ENCODE measurements at places on chromosomes 6 and 20.

GRCh38 chr6:87484491-87484890, 11.7 kb downstream of the SLC35A1 start:
- DNase-seq: no peak

- no peak for DNase-seq
Measured at GRCh38 chr6:43090559-43090956, 14.4 kb downstream of the PTK7 start.

- DNase-seq: no peak
Measured at GRCh38 chr20:5153612-5154542, 27.1 kb downstream of the CDS2 start.

- DNase-seq: no peak
Measured at GRCh38 chr6:154736618-154737259, 3.5 kb downstream of the SCAF8 start.

GRCh38 chr6:150354754-150355571, 13.8 kb upstream of the IYD start:
- no peak for DNase-seq

DNA sequence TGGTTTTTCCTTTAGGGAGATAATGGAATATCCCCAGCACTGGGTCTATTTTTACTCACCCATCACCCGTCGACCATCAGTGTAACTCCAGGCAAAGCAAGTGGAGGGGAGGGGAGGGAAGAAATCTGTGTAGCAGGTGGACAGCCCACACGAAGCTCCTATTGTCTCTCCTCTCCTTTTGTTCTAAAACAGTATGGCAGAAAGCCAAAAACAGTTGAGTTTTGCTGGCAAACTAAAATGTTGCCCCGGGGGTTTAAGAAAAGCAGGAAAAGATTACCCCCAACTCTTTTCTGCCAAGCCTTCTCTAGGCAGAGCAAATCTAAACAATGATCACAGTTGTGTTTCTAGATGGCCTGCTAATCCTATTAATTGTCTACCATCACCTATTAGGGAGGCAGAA, 89.7 kb downstream of the PREP start:
- DNase-seq: no peak

- DNase-seq: no peak
Measured at GRCh38 chr6:136465766-136466303, 84.4 kb downstream of the MAP7 start.

GRCh38 chr6:8064638-8065518, 689 bp upstream of the BLOC1S5 start:
- no peak for DNase-seq

DNA sequence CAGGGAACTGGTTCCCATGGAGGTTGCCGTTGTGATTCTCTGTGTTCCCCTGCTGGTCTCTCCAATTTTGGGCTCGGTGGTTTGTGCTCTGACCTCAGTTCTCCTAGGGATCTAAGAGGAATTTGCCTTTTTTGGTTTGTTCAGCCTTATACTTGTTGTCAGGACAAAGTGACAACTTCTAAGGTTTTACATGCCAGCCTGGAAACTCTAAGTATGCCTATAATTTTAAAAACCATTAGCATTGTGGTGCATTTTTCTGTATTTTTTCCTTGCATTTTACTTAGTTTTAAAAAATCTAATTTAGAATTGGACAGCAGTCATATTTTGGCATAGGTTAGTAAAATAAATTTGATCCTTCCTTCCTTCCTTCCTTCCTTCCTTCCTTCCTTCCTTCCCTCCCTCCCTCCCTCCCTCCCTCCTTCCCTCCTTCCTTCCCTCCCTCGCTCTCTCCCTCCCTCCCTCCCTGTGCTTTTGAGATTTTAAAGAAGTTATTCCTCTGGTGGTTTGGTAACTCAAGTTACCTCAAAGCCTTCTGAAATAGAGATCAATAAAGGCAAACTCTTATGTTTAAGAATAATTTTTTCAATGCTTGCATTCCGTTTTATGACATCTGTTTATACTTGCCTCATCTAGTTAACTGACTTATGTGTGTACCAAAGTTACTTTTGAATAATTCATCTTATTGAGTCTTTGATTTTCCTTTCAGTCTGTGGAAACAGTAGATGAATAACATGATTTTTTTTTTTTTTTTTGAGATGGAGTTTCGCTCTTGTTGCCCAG, 141.3 kb upstream of the RGS17 start:
- no peak for DNase-seq

- no peak for DNase-seq
Measured at GRCh38 chr6:118476551-118476950, 71.5 kb upstream of the PLN start.

DNA sequence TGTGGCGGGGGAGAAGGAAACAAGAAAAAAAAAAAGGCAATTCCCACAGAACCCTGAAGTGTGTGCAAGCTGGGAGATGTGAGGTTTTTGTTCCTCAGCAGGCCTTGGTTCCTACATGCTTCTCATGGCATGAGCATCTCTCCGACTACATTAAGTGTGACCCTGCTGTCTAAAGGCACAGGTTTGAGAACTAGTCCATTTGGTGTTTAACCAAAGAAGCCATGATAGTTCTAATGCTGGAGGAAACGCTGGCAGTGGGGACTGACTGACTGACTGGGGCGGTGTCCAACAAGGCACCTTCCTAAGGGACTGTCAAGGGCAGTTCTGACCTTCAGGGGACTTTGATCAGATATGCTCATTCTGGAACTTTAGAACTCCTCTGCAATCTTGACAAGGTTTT, 3.8 kb downstream of the TXNDC5 start:
- DNase-seq: no peak

- no peak for DNase-seq
Measured at GRCh38 chr20:39042279-39043150, 80.4 kb downstream of the DHX35 start.

- DNase-seq: peak; percentile 38
Measured at GRCh38 chr20:41476013-41476441, 109.4 kb upstream of the EMILIN3 start.

- DNase-seq: no peak
Measured at GRCh38 chr6:166313255-166314070, 5.3 kb upstream of the PRR18 start.

- DNase-seq: no peak
Measured at GRCh38 chr6:87093651-87094050, 1.3 kb downstream of the CGA start.

- DNase-seq: no peak
Measured at GRCh38 chr6:96816301-96816817, 20.9 kb downstream of the GPR63 start.

- DNase-seq: peak; percentile 71
Measured at GRCh38 chr6:143556529-143556928, 45.0 kb upstream of the FUCA2 start.

GRCh38 chr6:80438772-80439171, 332.3 kb downstream of the BCKDHB start:
- DNase-seq: peak; percentile 70

GRCh38 chr6:53894091-53894490, 99.3 kb downstream of the LRRC1 start:
- DNase-seq: no peak

DNA sequence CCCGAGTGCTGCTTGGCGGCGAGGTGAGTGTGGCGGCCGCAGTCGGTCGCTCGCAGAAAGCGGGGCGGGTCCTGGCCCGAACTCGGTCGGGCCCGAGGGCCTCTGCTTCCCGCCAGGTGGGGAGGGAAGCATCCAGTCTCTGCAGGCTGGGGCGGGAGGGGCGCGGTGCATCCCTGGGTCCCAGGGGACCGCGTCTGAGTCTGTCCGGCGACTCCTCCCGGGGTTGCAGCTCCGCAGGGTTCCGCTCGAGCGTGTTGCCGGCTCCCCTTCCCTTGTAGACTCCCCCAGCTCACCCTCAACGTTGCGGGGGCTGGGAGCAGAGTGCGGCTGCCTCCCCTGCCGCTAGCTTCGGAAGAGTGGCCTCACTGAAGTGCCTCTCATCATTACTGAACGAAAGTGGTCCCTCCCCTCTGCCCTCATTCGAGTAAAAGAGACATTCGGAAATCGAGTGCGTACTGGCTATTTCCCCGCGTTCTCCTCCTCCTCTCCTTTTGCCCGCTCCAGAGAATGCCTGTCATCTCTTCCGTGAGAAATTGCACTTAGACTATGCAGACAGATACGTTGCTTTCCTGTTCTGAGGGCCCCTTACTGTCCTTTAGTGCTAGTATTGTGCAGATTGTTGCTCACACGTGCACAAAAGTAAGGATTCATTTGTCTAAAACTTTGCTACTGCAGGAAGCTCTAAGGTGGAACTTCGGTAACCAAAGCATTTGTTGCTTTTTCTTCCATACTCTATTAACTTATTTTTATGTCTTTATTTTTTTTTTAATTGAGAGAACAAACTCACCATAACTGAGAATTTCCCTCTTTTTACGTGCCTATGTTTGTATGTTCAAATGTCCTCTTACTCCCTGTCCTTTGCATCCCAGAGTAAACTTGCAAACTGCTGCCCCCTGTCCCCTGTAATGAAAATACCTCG, 751 bp downstream of the MAP3K4 start:
- DNase-seq: peak; percentile 31

- DNase-seq: no peak
Measured at GRCh38 chr6:3190056-3190455, 32.7 kb upstream of the TUBB2A start.

- no peak for DNase-seq
Measured at GRCh38 chr6:169216830-169217229, 36.8 kb downstream of the THBS2 start.

DNA sequence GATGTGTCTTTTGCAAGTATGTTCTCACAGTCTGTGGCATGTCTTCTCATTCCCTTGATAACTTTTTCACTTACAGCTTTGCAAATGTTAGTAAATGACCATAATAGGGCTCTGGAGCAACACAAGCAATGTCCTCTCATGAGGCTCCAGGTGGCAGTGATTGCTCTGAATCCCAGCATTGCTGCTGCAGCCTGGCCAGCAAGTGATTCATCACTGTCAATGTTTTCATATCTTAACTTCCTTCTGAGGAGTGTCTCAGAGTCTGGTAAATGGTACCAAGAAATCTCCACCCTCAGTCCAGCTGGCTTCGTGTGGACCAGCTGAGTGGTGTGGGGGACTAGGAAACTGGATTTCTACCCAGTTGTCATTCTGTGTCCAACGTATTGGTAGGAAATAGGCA, 139.6 kb downstream of the MYLK4 start:
- no peak for DNase-seq

DNA sequence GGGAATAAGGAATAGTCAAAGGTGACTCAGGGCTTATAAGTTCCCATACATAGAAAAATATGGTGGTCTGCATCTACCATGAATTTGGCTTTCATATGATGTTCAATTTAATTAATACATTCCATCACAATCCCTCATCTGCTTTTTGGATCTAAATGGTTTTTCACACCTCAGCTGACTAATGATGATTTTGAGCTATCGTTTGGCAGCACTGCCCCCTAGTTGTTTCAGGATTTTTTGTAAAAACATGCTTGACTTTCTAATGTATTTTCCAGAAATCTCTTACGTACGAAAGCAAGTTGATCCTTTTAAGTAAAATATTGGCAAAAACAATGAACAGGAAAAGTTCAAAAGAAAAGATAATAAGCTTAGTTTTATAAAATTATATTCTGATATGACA, 408.6 kb upstream of the ADGRB3 start:
- no peak for DNase-seq

GRCh38 chr20:14758356-14758755, 420.9 kb upstream of the FLRT3 start:
- DNase-seq: no peak

DNA sequence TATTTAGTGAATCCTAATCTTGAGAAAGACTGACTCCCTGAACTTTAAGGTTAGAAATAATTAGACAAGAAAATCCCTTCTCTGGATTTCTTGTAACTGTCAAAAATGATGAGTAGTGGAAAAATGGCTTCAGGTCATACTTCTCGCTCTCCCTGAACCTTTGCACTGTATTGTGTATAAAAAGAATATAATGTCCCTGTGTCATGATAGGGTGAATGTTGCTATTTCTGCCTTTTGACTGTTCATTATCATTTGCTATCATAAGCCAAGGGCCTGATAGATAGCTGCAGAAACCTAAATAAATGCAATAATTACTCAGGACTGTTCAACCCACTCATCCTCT, 39.3 kb downstream of the ALDH8A1 start:
- DNase-seq: no peak

DNA sequence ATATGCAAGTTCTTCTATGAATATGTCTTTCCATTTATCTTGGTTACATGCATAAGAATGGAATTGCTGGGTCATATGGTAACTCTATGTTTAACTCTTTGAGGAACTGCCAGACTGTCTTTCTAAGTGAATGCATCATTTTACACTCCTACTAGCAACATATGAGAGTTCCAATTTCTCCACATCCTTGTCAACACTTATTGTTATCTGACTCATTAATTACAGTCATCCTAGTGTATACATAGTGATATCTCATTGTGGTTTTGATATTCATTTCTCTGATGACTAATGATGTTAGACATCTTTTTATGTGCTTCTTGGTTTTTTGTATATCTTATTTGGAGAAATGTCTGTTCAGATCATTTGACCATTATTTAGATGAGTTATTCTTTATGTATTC, 96.7 kb upstream of the LAMP5 start:
- peak; percentile 17 for DNase-seq

DNA sequence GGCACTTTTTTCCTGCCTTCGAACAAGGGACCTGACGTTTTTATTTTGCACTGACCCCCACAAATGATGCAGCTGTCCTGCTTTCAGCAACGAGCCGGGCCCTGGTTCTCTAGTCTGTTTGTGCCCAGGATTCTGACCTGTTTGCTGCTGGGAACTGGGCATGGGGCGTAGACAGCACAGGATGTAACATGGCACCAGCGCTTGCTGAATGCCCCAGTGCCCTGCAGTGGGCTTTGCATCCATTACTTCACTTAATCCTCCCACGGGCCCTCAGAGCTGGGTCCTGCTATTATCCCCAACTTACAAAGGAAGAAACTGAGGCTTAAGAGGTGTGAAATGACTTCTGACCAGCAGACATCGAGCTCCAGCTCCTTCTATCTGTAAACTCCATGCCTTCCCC, 80.4 kb upstream of the PMEPA1 start:
- no peak for DNase-seq

- DNase-seq: no peak
Measured at GRCh38 chr6:11908436-11909105, 103.5 kb upstream of the HIVEP1 start.

DNA sequence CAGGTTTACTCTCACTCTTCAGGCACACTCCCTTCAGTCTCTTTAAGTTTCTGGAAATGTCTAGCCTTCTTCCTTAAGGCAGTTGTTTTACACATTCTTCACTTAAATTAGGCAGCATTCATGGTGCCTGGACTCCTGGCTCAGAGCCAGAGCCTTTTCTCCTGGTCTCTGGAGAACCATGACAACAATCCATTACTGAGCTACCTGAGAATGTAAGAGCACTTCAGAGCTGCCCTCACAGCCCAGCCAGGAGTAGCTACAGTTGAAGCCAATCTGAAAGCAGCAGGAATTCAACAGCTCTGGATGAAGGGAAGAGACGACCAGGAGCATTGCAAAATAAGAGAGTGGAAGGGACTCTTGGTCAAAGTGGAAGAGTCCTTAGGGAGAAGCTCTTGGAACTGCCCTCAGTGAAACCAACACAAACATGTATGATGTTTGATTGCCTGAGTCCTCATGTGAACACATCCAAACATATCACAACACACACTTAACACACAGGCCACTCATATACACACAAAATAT, 416.8 kb upstream of the SPTLC3 start:
- no peak for DNase-seq
